ENCODE measurements at places on chromosomes 1 and 21.

GRCh38 chr1:215056584-215056983, 26.0 kb upstream of the KCNK2 start:
- DNase-seq = no peak

GRCh38 chr1:54814126-54814498, 13.0 kb upstream of the TTC22 start:
- no peak for DNase-seq

- DNase-seq = no peak
Measured at GRCh38 chr1:175969231-175969630, 225.8 kb upstream of the TNR start.

DNA sequence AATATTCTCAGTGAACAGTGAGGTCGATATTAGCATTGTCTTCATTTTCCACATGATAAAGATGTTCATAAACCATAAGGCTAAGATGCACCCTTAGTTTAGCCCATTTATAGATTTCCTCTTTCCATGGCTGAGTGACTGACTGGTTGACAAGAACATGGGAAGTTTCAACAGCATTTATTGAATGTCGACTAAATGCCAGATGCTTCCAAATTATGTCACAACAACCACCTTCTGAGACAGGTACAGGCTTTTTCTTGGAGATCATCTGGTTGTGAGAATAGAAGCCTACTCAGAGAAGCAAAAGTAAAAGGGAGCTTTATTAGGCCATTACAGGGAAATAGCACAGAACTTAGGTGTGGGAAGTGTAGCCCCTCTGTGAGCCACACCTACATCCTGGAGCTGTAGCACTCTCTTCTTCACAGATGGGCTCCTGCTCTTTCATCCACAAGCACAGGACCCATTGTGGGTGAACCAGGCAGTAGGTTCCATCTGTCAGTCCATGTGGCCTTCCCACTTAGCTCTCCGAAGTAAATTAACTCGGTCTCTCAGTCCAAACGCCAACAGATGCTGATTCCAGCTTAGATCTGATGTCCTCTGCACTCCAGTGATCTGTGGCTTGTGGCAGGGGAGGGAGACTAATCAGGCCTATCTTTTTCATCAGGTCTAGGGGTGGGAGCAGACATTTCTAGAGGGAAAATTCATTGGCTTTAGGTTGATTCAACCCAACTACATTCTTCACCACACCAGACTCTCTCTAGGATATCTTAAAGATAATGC, 14.3 kb downstream of the ATP2B4 start:
- DNase-seq = no peak

DNA sequence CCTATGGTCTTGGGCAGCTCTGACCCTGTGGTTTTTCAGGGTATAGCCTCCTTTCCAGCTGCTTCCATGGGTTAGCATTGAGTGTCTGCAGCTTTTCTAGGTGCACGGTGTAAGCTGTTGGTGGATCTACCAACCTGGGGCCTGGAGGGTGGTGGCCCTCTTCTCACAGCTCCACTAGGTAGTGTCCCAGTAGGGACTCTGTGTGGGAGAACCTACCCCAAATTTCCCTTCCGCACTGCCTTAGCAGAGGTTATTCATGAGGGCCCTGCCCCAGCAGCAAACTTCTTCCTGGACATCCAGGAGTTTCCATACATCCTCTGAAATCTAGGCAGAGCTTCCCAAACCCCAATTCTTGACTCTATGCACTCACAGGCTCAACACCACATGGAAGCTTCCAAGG, 111.0 kb upstream of the C1orf87 start:
- no peak for DNase-seq

DNA sequence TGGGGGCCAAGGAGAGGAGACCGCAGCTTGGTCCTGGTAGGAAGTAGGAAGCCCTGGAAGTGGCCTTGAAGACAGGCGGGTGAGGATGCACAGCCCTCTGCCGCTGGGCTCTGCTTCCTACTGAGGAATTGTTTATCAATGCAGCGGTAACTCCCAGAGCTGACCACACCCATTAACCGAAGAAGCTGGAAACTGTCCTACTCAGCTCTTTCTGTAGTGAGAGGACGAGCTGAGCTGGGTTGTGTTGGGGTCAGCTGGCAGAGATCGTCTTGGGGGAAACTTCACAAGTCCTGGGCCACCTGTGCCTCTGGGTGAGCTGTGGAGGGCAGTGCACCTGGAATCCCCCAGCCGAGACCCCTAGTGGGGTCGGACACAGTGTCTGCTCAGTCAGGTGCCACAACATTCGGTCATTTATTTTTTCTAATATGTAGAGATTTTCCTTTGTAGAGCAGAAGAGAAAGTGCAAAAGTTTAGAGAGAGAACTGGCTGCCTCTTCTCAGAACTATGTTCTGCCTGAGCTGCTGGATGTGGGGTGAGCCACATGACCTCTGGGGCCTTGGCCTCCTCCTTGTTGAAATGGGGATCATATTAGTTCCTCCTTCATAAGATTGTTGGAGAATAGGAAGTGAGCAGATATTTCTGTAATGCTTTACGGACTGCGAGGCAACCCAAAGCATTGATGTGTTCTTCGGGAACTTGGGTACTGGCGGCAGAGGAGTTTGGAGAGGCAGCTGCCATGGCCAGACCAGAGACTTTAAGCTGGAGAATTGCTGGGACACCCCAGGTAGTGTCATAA, 3.6 kb downstream of the NECAP2 start:
- no peak for DNase-seq

DNA sequence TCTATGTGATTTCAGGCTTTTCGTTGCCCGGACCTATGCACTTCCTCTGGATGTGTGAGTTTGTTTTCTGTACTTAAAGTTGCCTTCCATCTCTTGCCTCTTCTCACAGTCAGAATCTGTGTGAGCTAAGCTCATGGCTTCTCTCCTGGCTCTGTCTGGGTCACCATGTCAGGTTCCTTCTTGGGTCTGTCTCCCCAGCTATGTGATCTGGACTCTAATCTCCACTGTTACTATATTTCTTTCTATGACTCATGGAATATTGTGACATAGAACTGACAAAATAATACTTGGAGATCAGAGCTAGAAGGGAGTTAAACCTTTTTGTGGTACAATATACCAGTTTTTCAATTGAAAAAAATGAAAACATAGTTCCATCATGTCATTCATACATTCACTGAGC, 172.7 kb upstream of the FGGY start:
- no peak for DNase-seq

DNA sequence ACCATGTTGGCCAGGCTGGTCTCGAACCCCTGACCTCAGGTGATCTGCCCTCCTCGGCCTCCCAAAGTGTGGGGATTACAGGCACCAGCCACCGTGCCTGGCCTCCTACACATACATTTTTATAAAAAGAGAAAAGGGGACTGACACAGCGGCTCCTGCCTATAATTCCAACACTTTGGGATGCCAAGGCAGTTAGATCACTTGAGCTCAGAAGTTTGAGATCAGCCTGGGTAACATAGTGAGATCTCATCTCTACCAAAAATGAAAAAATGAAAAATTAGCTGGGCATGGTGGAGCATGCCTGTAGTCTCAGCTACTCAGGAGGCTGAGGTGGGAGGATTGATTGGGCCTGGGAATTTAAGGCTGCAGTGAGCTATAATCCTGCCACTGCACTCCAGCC, 23.4 kb downstream of the ZNF281 start:
- no peak for DNase-seq

- DNase-seq = no peak
Measured at GRCh38 chr21:45391743-45392572, 13.0 kb upstream of the COL18A1 start.

- DNase-seq = no peak
Measured at GRCh38 chr1:62090016-62090415, 104.6 kb upstream of the L1TD1 start.

- no peak for DNase-seq
Measured at GRCh38 chr1:210236840-210237409, 4.3 kb downstream of the SERTAD4 start.

DNA sequence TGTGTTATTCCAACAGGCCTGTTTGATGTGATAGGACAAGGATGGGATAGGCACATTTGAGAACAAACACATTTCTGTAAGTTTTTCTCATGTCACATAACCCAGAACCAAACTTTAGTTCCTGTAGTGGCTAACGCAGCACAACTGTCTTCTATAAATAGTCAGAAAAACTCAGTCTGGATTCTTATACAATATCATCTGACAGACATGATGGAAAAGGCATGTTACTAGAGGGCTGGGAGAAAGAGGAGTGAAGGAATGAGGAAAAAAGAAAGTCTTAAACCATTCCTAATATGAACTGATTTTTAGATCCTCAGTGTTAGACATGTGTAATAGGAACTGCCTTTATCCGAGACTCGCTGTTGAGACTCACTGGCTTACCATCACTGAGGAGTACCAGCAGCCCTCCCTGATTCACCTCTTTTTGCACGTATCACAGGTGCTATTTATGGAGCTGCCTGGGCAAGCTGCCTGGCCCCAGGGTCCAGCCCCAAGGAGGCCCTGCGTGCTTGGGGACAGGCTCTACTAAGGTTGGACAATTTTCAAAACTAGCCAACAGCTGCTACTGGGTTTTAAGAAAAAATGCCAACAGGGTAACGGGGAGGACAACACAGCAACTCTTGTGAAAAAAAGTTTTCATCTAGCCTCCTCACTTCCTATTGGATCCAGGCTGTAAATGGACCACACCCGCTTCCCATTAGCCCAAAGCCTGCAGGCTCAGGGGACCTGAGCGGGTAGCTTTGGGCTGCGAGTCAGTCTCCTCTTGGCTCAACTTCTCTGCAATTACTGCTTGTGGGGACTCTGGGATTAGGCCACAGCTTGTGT, 30.7 kb upstream of the SERBP1 start:
- no peak for DNase-seq

DNA sequence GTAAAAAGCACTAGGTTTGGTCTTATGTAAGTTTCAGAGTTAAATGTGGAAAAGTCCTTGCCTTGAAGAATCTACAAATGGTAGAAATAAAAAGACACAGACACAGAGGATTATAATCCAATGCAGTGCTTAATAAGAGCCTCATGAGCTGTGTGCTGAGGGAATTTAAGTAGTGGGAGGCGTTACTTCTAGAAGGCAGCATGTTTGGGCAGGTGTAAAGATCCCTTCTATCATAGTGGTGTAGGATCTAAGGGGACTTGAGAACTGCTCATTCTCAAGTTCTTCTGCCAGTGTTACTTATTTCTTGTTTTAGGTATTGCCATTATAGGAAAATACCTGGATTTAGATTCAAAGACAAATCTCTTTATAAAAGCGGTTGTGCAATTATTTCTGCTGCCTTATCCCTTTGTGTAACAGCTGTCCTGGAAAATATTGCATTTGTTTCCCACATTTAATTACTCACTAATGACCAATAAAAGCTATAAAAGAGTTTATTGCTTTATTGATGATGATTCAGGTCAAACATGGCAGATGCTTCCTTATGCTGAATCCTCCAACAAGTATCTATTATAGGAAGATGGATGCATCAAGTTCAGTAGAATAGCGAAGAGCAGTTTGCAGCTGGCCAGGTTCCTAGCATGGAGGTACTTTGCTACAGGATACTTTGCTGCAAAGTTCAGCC, 132.5 kb upstream of the IVNS1ABP start:
- no peak for DNase-seq

DNA sequence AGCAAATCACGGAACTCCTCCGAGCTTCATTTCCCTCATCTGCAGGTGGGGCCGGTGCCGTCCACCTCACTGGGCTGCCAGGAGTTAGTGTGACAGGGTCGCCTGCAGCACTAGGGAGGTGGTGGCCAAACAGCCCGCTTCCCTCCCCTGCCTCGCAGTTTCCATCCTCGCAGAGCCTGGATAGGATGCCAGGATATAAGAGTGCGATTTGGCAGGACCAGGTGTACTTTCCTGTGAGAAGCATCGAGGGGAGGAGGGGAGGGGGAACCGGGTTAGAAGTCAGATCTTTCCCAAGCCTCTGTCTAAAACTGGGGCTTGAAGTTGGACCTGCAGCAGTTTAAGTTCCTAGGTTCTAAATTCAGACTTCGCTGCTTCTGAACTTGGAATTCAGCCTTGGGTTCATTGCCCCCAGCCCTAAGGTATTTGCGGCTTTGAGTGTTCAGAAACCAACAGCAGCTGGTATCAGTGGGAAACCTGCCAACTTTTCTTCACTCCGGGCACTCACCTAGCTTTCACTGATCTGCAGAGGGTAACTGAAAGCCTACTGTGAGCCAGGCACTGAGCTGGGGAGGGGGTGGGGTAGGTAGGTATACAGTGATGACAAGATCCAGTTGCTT, 1.7 kb upstream of the JUN start:
- DNase-seq = peak; percentile 30

DNA sequence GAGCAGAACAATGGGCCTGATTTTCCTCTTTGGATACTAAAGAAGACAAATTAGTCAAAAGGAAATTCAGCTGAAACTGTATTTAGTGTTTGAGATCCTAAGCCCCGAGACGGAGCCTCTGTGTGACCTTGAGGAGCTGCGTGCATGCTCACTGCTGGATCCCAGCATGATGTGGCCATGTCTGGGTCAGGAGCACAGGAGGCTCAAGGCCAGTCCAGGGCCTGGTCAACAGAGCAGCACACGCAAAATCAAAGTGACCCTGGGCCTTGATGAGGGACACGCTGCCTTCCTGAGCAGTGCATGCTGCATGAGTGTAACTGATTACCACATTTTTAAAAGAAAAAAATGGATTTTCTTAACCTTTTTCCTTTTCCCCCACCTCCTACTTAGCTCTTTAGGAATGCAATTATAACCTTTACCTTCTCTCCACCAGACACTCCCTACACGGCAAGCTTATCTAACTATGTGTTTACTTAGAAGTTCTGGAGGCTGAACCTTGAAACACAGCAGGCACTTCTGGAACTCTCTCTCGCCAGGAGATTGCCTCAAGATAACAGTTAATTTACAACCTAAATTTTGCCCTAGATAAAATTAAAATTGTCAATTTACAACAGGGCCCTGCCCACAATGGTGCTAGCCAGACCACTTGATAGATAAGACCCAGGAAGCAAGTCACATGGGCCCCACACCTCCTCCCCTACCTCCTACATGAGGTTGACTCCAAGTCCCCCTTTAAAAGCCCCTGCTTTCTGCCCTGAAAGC, 144.6 kb downstream of the LRIG2 start:
- no peak for DNase-seq

DNA sequence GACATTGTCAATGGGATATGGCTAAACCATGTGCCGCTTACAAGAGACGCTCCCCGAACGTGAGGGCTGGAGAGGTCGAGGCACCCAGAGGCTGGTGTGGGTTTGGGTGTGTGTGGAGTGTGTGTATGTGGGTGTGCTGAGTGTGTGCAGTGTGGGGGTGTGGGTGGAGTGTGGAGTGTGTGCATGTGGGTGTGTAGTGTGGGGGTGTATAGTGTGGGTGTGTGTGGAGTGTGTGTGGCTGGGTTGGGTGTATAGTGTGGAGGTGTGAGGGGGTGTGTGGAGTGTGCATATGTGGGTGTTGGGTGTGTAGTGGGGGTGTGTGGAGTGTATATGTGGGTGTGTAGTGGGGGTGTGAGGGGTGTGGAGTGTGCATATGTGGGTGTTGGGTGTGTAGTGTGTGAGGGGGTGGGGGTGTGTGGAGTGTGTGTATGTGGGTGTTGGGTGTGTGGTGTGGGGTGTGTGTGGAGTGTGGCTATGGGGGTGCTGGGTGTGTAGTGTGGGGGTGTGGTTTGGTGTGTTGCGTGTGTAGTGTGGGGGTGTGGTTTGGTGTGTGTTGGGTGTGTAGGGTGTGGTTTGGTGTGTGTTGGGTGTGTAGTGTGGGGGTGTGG, 42.2 kb downstream of the SLC19A1 start:
- no peak for DNase-seq

- DNase-seq = no peak
Measured at GRCh38 chr1:88461007-88461406, 223.1 kb upstream of the PKN2 start.
